ENCODE measurements at places on chromosomes 12 and 14. TPM values are rescaled to one million over a fixed set of nuclear protein-coding genes. Genes with fewer than 3 reads are reported as not detected.

GRCh38 chr12:108568338-108569154 lies 6.2 kb downstream of the ISCU start:
- DNase-seq = no peak

KLHDC2 gene
- polyA plus RNA-seq = 138 TPM

DNA sequence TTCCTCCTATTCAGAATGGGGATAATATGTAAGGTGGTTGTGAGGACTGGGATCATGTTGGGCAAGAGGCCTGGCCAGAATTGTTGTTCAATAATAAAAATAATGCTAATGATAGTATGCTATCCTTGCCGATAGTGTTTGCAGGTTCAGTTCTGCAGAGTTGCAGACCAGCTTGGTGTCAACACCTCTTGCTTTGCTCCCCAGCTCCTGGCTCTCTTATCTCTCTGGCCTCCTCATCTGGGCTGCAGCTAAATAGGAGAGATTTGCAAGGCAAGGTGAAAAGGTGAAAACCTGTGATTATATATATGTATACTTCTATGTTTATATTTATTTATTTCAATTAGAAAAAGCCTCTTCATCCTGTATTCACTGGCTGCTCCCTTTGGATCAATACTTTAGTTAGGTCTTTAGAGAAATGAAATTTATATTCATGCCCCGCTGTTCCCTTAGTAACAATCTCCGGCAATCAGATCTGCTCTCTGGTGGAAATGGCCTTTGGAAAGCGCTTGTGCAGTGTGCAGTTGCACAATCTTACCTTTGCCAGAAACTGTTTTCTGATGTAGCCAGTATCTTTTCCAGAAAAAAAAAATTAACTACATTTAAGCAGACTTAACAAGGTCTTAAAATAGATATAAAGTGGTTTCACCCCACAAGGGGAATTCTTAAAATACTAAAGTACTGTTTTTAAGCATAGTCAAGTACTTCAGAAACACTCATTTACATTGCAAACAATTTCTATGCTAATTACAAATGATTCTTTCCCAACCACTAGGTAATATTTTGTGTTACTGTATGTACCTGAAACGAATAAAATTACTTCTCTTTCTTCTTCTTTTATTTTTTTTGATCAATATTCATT lies 19.1 kb upstream of the ACVR1B start:
- no peak for DNase-seq

ACVRL1 gene
- polyA plus RNA-seq = 97.5 TPM

DNA sequence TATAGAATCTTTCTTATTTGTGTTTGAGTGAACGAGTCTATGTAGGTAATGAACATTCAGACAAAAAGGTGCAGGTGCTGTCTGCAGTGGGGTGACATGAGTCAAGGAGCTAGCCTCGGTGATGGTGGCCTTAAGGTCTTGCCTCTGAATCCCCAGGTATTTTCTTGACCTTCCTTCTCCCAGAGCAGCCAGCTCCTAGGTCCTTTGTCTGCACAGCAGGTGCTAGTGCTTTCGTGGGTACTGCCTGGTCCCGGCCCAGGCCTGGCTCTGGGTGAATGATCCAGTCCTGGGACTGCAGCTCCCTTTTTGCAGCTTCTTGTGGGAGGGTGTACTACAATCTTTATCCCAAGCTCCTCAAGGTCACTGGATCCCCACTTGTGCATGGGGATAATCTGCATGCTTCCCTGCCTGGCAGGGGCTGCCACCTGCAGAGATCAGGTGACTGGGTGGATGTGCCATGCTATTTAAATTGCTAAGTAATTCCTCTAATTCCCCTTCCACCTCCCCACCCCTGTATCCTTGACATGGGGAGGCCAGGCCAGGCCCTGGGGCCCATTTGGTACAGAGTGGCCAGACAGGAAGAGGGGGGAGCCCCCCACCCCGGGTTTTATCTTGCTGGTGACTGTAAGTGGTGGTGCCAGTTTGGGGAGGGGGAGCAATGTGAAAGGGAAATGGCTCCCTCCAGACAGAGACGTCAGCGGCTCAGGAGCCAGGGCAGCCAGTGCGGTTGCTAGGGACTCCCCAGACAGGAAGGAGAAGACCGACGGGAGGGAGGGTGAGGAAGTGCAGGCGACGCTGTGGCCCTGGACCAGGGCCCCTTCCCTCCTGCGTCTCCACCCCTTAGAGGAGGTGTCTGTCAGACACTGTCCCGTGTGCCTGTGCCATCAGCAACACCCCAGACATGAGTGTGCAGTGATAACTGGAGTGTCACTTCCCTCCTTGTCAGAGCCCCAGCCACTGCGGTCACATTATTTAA lies 6.7 kb downstream of the VASH1 start:
- DNase-seq = peak; percentile 70

LTBP2 gene
- 22.4 TPM for polyA plus RNA-seq

DNA sequence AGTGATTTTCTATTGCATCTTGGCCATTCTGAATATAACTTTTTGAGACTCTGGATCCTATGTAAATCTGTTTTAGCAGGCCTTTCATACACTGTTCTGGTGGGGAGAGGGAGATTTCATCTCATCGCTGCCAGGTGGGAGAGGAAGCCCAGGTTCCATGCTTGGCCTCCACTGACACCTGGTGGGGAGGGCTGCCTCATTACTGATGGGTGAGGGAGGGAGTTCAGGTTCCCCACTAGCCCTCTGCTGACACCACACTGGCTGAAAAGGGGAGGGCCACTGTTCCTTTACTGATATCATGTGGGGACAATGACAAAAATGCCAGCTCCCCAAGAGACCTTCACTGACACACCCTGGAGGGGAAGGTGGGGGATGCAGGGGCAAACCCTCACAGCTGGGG lies 2.4 kb upstream of the GALNT8 start:
- no peak for DNase-seq

COL2A1 gene
- polyA plus RNA-seq = 77.5 TPM

GRCh38 chr14:63205866-63206265 lies 1.6 kb downstream of the RHOJ start:
- DNase-seq = no peak

ANG gene
- polyA plus RNA-seq = 9.7 TPM

RAD9B gene
- polyA plus RNA-seq = 1.4 TPM

GRCh38 chr12:28024231-28024995 lies 51.9 kb upstream of the PTHLH start:
- no peak for DNase-seq

GRCh38 chr14:29926701-29927375 lies 809 bp downstream of the PRKD1 start:
- DNase-seq = peak; percentile 85

- no peak for DNase-seq
Observed at GRCh38 chr12:41053046-41053445, 135.1 kb upstream of the PDZRN4 start.

DNA sequence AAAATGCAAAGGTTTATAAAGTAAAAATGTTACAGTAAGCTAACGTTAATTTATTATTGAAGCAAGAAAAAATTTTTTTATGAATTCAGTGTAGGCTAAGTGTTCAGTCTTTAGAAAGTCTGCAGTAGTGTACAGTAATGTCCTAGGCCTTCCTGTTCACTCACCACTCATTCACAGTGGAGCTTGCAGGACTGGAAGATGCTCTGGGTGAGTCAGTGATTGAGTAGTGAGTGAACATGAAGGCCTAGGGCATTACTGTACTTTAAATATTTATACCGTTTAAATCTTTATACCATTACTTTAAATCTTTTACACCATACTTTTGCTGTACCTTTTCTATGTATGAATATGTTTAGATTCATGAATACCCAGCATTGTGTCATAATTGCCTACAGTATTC lies 120.3 kb upstream of the SLC38A4 start:
- DNase-seq = no peak

TSPAN11 gene
- polyA plus RNA-seq = 14.4 TPM

REC8 gene
- 46.0 TPM for polyA plus RNA-seq

GRCh38 chr12:92132288-92132687 lies 13.4 kb downstream of the BTG1 start:
- DNase-seq = no peak

- DNase-seq = no peak
Observed at GRCh38 chr12:116421785-116422538, 137.2 kb upstream of the MAP1LC3B2 start.

GRCh38 chr14:59161561-59162175 lies 26.8 kb upstream of the DAAM1 start:
- peak; percentile 72 for DNase-seq

DNA sequence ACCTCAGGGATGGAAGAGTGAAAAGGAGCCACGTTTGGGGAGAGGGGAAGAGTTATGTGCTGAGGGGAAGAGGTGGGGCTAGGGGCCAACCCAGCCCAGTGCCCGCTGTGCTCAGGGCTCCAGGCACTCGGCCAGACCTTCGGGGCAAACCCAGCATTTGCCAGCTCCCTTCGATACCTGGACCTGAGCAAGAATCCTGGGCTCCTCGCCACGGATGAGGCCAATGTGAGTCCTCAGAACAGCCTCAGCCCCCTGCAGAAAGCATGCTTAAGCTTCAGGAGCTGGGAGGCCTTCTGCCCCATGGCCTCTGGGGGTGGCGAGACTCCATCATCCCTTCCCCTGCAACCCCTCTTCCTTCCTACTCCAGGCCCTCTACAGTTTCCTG lies 5.0 kb downstream of the CARMIL3 start:
- DNase-seq = peak; percentile 19

GRCh38 chr12:6638305-6638704 lies 2.5 kb upstream of the LPAR5 start:
- no peak for DNase-seq

MEG3 gene
- 376 TPM for polyA plus RNA-seq

DNA sequence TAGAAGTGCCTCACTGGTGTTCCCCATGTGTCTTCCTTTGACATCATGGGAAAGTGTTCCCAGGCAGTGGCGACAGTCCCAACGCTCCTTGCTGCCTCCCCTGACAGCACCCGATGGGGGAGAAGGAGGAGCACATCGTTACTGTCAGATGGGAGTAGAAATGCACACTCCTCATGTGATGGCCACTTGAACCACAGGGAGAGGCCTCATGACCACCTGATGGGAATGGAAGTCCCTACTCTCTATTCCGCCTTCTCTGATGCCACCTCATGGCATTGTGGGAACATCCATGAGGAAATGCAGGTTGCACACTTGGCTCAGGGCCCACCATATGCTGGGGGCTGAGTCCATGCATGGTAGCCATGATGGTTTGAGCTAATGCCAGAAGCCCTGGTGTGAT lies 14.3 kb upstream of the CORO1C start:
- no peak for DNase-seq

DNA sequence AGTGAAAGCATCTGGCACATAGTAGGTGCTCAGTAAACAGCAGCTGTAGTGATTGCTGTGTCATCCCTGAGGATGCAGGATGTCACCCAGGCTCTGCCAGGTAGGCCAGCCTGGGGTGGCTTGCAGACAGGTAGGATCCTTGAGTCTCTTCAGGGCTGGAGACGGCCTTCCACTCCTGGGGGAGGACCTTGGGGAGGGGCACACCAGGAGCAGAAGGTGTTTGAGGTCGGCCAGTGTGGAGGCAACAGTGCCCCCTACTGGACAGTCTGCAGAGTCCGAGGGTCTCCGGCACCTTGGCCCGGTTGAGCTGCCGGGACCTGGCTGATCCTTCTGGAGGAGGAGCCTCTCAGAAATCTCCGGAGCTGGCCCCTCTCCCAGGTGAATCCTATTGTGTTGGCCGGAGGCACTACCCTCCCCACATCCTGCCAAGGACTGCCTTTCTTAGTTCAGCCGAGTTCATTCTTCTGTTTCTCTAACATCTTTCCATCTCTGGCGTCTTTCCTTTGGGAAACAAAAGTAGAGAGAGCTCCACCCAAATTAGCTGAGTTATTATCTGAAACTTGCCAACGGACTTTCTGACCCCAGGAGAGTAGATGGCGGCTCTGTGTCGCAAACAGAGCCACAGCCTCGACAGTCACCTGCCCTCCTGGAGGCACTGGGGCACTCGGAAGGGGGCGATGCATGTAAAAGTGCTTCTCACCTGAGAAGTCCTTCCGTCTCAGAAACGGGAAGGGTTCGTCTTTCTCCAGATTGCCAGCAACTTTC lies 41.8 kb upstream of the CLMN start:
- DNase-seq = peak; percentile 84

- DNase-seq = no peak
Observed at GRCh38 chr12:45076417-45077026, 25.6 kb upstream of the DBX2 start.

DNA sequence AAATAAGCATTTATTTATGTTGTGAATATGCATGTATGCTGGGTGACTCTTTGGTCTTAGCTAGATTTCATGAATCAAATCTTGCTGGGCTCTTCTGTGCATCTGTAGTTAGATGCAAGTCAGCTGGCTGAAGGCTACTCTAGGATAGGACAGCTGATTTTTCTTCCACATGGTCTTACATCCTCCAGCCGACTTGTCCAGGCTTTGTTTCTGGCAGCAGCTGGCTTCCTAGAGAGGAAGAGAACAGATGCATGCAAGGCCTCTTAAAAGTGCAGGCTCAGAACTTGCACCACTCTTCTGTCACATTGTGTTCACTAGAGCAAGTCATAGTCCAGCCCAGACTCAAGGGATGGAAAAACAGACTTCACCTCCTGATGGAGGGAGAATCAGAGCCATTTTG lies 435.4 kb upstream of the STXBP6 start:
- no peak for DNase-seq

DNA sequence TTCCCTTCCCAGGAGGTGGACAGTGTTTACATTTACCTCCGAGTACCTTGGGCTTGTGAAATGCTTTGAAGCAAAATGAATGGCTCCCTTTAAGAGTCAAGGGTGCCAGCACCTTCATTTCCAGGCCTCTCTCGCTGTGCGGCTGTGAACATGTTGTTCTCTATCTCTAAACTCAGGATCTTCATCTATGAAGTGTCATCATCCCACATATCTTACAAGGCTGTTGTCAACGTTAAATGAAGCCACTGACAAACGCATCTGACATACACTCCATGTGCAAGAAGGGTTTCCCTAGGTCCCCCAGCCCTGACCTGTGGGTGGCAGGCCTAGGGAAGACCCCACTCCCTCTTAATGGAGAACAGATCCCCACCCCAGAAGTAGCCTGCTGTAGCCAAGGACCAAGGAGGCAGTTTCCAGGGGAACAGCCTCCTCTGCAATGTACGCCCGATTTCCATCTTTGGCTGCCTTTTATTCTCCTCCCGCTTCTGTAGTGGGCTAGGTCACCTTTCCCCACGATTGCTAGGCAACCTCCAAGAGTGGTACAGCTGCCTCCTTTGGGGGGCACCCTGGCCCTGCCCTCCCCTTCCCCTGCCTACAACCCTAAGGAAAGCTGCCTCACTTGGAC lies 7.6 kb downstream of the ACTN1 start:
- DNase-seq = no peak

GRCh38 chr12:25241167-25242020 lies 9.3 kb downstream of the KRAS start:
- DNase-seq = no peak

GRCh38 chr14:50225974-50226297 lies 5.4 kb downstream of the SOS2 start:
- no peak for DNase-seq

DNA sequence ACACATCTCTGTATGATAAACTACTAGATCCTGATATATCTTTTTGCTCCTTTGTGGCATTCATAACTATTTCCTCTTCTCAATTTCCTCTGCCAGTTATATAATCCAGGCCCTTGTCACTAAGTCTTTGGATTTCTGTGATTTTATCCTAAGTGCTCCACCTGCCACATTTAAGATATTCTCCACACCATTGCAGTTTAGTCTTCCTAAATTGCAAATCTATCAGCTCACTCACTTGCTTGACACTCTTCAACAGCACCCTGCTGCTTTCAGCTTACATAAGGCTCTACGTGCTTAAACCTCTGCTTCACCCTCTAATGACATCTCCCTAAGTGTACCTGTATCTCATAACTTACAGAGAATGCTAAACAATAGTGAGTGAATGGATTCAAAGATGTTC lies 1032.2 kb upstream of the SEL1L start:
- DNase-seq = no peak

- no peak for DNase-seq
Observed at GRCh38 chr12:52059582-52060497, 8.6 kb downstream of the NR4A1 start.

GRCh38 chr14:54614296-54614695 lies 47.4 kb downstream of the SAMD4A start:
- no peak for DNase-seq
